Aortic smooth muscle cell (primary cell): ENCODE measurements at places on chromosomes 3 and 15. TPM values are rescaled to one million over a fixed set of nuclear protein-coding genes. Genes with fewer than 3 reads are reported as not detected.

DPPA4 gene
- total RNA-seq: not detected in 2 replicates

CCDC9B gene
- total RNA-seq: 102 and 109 TPM in 2 replicates

CRYBG3 gene
- 27.3 and 27.6 TPM in 2 replicates for total RNA-seq

EIF2B5 gene
- 36.0 and 41.0 TPM in 2 replicates for total RNA-seq

COL6A5 gene
- not detected in 2 replicates for total RNA-seq

LNP1 gene
- 5.0 and 7.3 TPM in 2 replicates for total RNA-seq

MINAR1 gene
- total RNA-seq: 0.66 and 0.68 TPM in 2 replicates

RPP25 gene
- total RNA-seq: 6.7 and 7.9 TPM in 2 replicates

DZIP1L gene
- total RNA-seq: 18.2 and 26.0 TPM in 2 replicates

IL12A gene
- 0.19 TPM in 1 of 2 replicates, not detected in the other for total RNA-seq

LDHAL6B gene
- total RNA-seq: not detected in 2 replicates

FAM3D gene
- total RNA-seq: 0.13 and 0.19 TPM in 2 replicates

GP5 gene
- 0.26 and 0.44 TPM in 2 replicates for total RNA-seq
